Breast epithelium (tissue), 4 donors: ENCODE measurements at places on chromosomes 1 and 21. TPM values are rescaled to one million over a fixed set of nuclear protein-coding genes. Genes with fewer than 3 reads are reported as not detected.

GRCh38 chr1:23152966-23153684, 15.5 kb downstream of the LUZP1 start:
- no peak for DNase-seq

Gene RXFP4
- not detected for total RNA-seq

- DNase-seq, result no peak
These were observed 7.6 kb upstream of the KRTAP19-8 start for GRCh38 chr21:31045841-31046240.

Gene PKLR
- not detected for total RNA-seq

GRCh38 chr1:153768316-153769181, 6.7 kb upstream of the SLC27A3 start:
- no peak for DNase-seq

GRCh38 chr1:68175621-68176398, 56.5 kb downstream of the WLS start:
- DNase-seq, result no peak
